ENCODE measurements at places on chromosomes 4 and X.

GRCh38 chr4:31408121-31408520 lies 688.0 kb downstream of the PCDH7 start:
- no peak for DNase-seq

- DNase-seq, result no peak
Measured at GRCh38 chrX:14084466-14084865, 54.8 kb upstream of the GEMIN8 start.

GRCh38 chrX:150486011-150486410 lies 82.4 kb upstream of the MTM1 start:
- peak; percentile 61 for DNase-seq

DNA sequence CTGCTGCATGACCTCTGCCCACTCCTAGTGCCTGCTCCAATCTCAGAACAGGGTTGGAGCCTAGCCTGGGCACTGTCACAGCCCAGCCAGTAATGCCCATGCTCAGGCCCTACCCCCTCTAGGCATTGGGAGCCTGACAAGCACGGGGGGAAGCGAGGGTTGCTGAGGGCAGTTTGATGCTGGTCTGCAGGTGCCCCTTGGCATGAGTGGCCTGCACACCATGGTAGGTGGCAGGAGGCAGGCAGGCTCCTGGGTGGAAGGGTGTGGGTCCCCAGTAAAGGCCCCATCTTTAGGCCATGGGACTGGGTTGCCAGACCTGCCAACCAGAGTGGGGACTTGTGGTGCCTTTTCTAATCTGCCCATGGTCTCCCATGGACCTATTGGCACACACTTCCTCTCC lies 72.1 kb upstream of the DCAF12L2 start:
- no peak for DNase-seq

GRCh38 chr4:147975325-147975724 lies 243.4 kb downstream of the ARHGAP10 start:
- DNase-seq, result no peak

- no peak for DNase-seq
Measured at GRCh38 chrX:19678941-19679340, 163.6 kb upstream of the MAP3K15 start.

GRCh38 chrX:128165884-128166408 lies 113.7 kb upstream of the ACTRT1 start:
- no peak for DNase-seq
